Activated CD4-positive, alpha-beta T cell treated with anti-CD3 and anti-CD28 coated beads for 4 hours (primary cell): ENCODE measurements at places on chromosomes 11 and 22.

DNA sequence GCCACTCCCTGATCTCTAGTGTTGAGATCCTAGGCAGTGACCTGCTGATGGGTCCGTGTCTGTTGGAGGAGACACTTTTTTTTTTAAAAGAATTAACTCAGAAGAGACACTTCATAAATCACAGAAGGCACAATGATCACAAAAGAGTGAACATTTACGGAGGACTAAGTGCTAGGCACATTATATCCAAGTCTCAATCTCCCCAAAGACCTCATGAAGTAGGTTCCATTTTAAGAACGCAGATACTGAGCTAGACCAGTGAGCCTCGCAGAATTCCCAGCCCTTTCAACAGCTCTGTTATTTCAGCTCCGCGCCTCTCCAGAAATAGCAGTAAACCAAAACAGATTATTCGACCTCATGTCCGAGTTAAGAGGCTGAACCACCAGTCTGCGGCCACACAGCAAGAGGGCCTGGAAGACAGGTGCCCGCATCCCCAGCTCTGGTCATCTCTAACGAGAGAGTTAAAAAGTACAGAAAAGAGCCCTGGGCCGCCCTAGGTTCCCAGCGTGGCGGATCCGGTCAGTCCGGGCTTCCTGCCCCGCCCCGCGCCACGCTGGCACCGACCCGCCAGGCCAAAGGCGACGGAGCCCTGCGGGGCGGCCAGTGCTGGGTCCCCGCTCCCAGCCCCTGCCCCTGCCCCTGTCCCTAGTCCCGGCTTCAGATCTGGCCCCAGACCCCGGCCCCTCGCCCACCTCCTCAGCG is 612 bp downstream of the XBP1 start:
- peak; percentile 40 for DNase-seq

DNA sequence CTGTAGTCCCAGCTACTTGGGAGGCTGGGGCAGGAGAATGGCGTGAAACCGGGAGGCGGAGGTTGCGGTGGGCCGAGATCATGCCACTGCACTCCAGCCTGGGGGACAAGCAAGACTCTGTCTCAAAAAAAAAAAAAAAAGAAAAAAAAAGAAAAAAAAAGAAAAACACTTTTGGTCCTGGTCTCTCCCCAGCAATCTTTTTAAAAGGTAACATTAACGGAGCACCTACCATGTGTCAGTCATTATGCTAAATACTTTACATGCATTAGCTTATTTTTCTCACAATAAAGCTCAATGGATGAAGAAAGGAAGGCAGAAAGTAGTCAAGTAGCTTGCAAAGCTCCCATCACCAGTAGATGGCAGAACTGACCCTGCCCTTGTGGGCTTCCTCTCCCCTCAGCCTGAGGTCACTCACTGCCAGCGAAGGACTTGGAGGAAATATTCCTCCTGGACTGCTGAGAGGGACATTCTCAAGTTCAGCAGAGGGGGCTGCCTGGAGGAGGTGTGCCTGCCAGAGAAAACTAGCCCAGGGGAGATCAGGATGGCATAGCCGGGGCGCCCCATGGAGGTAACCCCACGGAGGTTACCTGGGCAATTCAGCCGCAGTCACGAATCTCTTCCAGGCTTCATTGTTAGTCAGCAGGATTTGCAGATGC is 15.5 kb downstream of the APOL3 start:
- DNase-seq: peak; percentile 28

- DNase-seq: no peak
These were observed 22.7 kb upstream of the C1QTNF4 start for GRCh38 chr11:47616726-47617416.

- no peak for DNase-seq
These were observed 541.4 kb upstream of the CCDC90B start for GRCh38 chr11:83827520-83827919.

- DNase-seq: no peak
These were observed 96.9 kb upstream of the PITPNB start for GRCh38 chr22:28015676-28016601.

DNA sequence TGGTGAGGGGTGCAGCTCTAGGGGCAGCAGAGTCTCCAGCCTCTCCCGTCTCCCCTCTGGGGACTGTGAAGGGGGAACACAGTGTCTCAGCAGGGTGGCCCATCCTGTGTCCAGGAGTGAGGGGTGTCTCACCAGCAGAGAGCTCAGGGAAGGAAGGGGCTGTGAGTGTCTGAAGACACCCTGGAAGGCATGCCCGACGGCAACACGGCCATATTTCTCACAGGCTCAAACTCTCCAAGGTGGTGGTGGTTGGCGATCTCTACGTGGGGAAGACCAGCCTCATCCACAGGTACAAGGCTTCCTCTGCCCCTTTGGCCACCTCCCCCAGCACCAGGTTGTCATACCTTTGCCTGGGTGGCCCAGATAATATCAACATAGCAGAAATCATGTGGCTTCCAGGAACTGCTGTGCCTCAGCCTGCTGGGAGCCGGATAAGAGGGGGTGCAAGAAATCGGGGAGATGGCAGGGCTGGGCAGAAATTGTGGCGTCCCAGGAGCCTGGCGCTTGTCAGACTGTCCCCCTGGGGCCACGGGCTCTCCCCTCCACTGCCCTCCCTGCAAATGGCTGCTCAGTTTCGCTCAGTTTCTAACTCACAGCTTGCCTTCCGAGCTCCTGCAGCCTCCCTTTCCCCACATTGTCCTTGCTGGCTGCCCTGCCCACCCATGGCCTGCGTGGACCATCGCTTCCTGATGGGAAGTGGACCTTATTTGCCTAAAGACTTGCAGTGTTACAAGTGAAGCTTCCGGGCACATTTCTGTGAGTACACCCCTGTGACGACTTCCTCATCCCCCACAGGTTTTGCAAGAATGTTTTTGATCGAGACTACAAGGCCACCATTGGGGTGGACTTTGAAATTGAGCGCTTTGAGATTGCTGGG is 7.2 kb downstream of the RAB36 start:
- no peak for DNase-seq

GRCh38 chr11:107769189-107769588 is 57.3 kb upstream of the SLN start:
- DNase-seq: no peak
